ENCODE measurements at places on chromosomes 4 and X.

- DNase-seq, result no peak
These were observed 19.3 kb upstream of the TADA2B start for GRCh38 chr4:7023901-7024300.

DNA sequence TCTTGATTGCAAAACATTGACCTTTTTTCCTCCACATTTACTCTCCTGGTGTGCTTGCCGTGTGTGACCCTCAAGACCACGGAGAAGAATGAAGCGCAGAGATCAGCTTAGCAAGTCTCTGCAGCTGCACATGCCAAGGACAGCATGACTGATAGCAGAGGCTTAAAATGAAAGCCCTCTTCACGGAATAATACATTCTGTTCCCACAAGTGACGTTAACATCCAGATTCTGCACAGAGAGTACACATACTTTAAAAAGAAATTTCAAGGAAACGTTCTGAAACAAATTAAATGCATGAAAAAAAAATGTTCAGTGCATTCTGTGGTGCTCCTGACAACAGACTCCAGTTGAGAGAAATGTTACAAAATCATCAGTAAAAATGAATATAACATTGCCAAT, 60.9 kb downstream of the SLC7A11 start:
- DNase-seq, result no peak

DNA sequence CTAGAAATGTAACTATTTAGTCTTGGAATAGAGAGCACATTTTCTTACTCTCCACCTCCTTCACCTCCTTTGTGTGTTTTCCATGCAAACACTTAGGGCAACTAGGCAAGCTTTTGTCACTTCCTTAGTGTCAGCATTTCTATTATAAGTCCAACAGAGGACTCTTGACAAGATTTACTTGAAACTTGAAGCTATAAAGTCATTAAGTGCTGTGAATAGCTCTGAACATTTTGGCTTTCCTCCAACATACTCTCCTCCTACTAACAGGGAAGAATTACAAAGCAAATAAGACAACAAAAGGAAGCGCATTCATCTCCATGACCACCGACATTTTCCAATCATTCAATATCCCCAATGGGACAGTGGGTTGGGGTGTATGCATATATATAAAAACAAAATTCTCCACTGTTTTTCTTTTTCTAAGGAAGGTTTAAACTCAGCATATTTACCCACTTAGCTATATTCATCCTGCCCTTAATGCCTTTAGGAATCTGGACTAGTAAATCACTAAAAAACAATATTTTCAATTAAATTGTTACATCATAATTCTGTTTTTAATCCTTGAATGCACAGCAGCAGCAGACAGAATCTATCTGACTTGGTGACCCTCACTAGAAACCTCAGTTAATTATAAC, 264.6 kb downstream of the SNCA start:
- peak; percentile 88 for DNase-seq

GRCh38 chrX:13662355-13662791, 9.4 kb downstream of the TCEANC start:
- no peak for DNase-seq

GRCh38 chrX:71622576-71623450, 4.5 kb upstream of the CXCR3 start:
- no peak for DNase-seq

DNA sequence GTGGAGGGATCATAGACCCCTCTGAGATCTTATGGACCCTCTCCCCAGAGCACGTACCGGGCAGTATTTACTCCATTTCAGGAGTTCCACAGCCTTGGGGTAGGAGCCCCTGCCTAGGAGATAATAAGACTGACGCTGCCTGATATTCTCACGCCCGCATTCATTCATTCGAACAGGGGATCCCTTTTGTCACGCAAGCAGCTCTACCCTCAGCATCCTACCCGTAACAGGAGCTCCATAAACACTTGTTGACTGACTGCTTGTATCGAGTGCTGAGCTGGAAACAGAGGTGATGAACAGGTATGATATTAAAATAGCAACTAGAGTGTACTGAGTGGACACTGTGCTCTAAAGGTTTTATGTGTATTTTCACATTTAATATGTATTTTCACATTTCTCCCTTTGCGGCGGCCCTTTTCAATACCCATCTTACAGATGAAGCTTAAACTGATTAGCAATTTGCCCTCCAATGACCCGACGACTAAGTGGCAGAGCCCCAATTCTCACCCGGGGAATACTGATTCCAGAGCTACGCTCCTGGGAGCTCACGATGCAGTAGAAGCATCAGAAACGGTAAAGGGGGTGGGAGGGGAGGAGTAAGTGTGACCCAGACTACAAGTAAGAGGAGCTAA, 888 bp downstream of the RAB28 start:
- no peak for DNase-seq

DNA sequence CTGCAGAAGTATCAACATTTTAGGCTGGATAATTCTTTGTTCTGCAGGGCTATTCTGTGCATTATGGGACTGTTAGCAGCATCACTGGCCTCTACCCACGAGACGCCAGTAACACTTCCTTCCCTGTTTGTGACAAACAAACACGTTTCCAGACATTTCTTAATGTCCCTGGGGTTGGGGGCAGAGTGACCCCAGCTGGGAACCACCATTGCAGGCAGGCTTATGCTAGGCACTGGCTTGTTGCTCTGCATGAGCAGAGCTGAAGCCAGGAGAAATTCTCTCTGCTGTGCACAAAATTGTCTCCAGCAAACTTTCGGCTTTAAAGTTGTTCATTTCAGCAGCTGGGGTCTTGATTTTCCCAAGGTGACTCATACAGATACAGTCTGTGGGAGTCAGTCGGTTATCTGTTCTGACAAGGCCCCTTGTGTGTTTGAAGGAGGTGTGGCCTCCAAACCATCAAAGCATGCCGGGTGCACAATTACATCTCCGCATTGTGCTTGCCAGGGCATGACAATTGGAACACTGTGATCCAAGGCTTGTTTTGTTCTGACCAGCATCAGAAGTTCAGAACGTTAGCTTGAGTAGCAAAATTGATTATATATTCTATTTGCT, 156.4 kb upstream of the BOD1L1 start:
- no peak for DNase-seq

DNA sequence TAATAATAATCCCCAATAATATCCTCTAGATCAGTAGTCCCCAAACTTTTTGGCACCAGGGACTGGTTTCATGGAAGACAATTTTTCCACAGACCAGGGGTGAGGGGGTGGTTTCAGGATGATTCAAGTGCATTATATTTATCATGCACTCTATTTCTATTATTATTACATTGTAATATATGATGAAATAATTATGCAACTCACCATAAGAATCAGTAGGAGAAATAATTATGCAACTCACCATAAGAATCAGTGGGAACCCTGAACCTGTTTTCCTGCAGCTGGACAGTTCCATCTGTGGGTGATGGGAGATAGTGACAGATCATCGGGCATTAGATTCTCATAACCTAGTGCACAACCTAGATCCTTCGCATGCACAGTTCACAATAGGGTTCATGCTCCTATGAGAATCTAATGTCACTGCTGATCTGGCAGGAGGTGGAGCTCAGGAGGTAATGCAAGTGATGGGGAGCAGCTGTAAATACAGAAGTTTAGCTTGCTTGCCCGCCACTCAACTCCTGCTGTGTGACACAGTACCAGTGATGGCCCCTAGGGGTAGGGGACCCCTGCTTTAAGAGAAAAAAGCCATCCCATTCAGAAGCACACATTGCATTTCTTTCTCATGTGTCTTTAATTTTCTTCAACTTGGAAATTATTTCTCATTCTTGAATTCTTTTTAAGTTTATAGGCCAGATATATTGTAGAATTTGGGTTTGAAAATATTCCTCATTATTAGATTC, 16.0 kb upstream of the SH3RF1 start:
- no peak for DNase-seq

DNA sequence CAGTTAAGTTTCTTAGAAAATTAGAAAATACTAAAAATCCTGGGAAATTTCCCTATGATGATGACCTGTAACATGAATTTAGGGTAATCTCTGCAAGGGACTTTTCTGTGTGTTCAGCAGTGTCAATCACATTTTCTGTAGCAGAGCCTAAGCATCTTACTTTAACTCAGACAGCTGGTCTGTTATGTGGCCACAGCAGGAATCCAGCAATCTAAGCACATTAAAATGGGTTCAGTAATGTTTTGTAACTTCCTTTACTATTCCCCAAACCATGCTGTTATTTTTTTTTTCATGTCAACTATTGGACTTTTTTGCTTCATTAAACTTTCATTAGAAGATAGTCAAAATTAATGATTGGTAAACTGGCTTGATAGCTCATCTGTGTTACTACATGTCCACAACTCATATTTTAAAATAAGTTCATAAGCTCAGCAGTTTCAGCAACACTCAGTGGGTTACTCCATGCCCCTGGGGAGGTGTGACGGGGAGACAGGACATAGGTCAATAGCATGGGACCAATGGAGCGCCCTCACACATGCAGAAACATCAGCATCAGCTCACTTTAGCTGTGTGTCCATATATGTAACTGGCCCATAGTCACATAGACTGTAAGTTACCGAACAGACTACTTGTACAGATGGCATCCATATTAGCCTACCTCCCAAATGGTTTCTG, 168.0 kb upstream of the PACRGL start:
- no peak for DNase-seq

- DNase-seq, result no peak
These were observed 411.4 kb downstream of the INPP4B start for GRCh38 chr4:142434519-142435224.

GRCh38 chr4:84931961-84932360, 34.5 kb downstream of the WDFY3 start:
- no peak for DNase-seq

DNA sequence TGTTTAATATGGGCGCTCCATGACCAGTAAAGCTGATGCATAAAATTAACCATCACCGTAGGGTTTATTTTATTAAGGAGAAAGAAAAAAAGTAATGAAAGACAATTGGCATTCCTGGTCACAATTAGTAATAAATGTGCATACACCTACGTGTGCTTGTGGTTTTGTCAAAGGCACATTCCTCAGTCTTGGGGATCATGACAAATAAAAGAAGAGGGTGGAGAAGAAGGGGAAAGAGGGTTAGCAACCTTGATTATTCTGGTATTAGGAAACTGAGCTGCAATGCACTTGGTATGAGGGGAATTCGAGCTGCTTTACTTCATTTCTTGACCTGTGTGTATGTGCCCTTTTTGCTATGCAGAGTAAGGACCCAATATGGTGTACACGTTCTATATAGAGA, 1798.3 kb upstream of the PCDH7 start:
- no peak for DNase-seq

DNA sequence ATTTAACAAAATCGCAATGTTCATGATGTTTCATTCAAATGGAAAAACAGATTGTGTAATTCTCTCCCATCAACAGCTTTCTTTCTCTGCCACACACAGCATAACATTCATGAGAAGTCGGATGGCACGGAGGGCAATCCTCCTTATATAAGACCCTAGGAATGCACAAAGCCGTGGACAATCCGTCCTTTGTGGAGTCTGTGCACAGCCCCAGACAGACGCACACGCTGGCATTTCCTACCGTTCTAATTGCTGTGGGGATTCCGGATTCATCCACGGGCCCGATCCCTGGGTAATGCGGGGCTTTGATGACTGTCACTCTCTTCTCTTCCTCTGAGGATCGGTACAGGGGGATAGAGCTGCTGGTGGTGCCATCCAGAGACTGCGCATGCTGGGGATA, 121.9 kb upstream of the PDLIM3 start:
- DNase-seq, result no peak

DNA sequence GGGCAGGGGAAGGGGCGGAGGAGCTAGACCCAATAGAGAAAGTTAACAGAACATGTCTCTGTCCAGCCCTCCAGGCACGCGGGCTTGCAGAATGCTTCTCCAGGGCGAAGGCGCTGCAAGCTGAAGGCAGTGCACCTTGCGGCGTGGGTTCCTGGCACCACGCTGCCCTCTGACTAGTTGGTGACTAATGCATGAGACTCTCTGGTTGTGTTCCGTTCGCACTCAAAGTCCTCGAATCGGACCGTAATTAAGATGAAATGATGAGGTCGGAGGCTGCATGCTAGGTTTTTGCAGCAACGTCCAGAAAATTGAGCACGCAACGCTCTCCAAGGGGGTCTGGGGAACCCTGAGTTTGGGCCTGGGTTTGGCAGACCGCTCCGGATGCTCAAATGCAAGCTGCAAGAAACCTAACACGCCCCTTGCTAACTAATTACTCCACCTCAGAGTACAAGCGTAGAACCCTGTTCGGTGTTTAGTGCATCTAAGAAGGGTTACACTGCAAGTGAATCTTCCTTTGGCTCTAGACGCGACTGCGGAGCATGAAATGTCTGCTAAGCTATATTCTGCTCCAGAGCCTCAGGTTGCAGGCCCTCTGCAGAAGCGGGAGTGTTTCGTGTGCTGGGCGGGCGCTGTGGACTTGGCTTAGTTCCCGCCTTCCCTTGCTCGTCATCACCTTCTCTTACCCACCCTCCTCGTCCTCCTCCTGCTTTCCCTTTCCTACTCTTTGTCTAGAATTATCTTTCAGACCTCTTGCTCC, 57.1 kb upstream of the NKAP start:
- DNase-seq, result no peak

DNA sequence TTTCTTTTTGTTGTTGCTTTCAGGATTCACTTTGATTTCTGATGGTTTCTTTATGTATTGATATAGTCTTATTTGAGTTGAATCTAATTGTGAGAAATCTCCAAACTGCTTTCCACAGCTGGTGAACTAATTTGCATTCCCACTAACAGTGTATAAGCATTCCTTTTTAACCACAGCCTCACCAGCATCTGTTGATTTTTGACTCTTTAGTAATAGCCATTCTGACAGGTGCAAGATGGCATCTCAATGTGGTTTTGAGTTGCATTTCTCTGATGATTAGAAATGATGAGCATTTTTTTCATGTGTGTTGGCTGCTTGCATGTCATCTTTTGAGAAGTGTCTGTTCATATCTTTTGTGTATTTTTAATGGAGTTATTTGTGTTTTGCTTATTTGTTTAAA, 1023.1 kb downstream of the SH3BGRL start:
- no peak for DNase-seq

- DNase-seq, result no peak
These were observed 219.0 kb downstream of the ARHGAP10 start for GRCh38 chr4:147950841-147951240.

DNA sequence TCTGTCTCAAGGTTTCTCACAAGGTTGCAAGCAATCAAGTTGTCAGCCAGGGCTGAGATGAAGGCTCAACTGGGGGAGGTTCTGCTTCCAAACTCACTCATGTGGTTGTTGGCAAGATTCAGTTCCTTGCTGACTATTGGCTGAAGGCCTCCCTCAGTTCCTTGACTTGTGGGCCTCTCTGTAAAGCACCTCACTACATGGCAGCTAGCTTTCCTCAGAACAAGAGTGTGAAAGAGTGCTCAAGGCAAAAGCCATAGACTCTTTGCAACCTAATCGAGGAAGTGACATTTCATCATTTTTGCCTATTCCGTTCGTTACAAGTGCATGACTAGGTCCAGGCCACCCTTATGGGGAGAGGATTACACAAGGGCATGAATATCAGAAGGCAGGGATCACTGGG, 52.0 kb downstream of the CXorf58 start:
- no peak for DNase-seq

DNA sequence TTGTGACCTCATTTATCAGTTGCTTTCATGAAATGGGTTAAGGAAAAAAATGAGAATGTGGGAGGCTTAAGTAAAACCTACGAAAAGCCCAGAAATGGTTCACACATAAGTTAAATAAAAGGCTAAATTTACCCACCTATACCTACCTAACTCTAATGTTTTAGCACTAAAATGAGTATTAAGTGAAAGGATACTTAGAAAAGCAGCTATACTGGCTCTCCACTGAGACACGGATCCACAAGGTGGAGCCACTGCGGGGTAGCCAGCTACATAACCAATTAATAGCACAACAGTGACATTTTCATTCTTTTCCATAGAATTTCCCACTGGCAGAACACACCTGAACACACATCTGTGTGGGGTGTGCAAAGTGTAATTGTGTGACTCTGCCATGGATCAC, 101.9 kb downstream of the MAML3 start:
- peak; percentile 53 for DNase-seq

- no peak for DNase-seq
These were observed 36.1 kb upstream of the RNF150 start for GRCh38 chr4:141169391-141169790.

Data from COR-L47 (cell line).